ENCODE measurements at places on chromosomes 7 and 10. TPM values are rescaled to one million over a fixed set of nuclear protein-coding genes. Genes with fewer than 3 reads are reported as not detected.
A peak's percentile ranks its signal among the peaks of the same experiment; 100 is the strongest.

Gene SLC13A4
- 1.1 TPM for polyA plus RNA-seq

Gene GNGT1
- polyA plus RNA-seq = not detected

Gene GNG11
- 16.4 TPM for polyA plus RNA-seq

Gene ATP6V0A4
- 0.12 TPM for polyA plus RNA-seq

Gene PVRIG
- 1.5 TPM for polyA plus RNA-seq

Gene SMO
- polyA plus RNA-seq = 23.6 TPM

Gene NUDT13
- polyA plus RNA-seq = 4.8 TPM

GRCh38 chr7:83441-83840, 108.9 kb upstream of the FAM20C start:
- no peak for DNase-seq

DNA sequence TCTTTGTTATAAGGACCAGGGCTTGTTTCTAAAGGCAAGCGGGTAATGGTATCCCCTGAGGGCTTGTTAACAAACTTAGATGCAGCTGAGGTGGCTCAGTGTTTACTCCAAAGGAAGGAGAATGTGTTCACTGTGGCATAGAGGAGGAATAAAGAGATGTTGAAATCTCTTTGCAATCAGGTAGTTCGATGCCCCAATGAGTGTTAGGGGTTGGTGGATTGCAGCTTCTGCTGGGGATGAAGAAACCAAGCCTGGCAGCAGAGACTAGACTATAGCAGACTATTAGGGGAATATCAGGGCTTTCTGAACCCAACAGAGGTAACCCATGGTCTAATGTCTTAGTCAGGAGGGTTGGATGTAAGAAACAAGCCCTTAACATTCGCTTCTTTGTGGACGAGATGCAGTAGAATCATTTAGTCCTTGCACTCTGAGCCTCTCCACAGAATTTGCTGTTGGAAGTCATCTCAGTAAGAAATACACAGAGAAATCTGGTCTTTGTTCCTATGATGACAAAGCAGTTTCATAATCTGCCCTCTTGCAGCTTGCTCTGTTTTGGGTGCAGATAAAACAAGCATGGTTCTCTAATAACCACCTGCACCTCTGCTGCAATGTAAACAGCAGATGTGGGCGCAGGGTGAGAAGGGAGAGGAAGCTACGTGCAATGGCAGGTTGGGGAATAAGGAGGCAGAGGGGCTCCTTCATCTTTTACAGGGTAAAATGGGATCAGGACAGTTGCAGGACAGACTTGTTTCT, 108.6 kb downstream of the NRF1 start:
- DNase-seq = peak; percentile 76

DNA sequence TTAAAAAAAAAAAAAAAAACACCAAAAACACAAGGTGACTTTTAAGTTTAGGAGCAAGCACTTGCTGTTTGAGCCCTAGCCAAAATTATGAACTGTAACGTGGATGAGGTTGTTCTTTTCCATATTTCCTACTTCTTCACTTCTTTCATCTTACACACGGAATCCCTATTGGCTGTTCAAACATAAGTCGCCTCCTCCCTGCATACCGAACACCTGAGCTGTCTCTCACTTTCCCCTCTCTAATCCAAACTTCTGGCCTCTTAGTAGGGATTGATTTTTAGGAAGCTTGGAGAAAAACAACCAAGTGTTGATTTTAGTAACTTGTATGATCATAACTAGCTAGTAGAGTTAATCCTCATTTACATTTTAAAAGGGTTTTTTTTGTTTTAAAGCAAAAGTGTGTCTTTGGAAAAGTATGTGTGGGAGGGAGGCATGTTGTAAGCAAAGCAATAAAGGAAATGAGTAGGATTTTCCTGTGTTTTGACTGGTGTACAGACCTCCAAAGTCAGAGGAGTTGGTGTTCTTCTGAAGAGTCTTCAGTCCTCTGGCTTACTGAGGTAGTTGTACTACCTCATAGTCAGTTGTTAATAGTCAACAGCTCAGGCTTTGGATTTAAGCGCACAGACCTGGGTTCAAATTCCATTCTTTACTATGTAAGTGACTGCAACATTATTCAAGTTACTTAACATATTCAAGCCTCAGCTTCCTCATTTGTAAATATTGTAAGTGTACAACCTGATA, 39.3 kb downstream of the RABGEF1 start:
- peak; percentile 43 for DNase-seq

DNA sequence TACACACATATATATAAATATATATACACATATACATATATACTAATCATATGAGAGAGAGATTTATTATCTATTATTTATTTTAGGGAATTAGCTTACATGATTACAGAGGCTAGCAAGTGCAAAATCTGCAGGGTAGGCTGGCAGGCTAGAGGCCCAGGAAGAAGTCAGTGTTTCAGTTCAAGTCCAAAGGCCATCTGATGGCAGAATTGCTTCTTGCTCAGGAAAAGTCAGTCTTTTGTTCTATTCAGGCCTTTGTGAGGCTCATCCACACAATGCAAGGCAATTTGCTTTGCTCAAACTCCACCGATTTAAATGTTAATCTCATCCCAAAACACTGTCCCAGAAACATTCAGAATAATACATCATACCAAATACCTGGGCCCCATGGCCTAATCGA, 2.6 kb upstream of the C10orf120 start:
- peak; percentile 75 for DNase-seq

- peak; percentile 97 for DNase-seq
These were observed 125.6 kb upstream of the TNRC18 start for GRCh38 chr7:5549096-5549763.

GRCh38 chr7:117645481-117646165, 165.8 kb downstream of the CFTR start:
- no peak for DNase-seq

GRCh38 chr10:26863351-26864076, 2.8 kb upstream of the ABI1 start:
- DNase-seq = no peak

GRCh38 chr10:49114718-49115014, 656 bp downstream of the VSTM4 start:
- DNase-seq = no peak

DNA sequence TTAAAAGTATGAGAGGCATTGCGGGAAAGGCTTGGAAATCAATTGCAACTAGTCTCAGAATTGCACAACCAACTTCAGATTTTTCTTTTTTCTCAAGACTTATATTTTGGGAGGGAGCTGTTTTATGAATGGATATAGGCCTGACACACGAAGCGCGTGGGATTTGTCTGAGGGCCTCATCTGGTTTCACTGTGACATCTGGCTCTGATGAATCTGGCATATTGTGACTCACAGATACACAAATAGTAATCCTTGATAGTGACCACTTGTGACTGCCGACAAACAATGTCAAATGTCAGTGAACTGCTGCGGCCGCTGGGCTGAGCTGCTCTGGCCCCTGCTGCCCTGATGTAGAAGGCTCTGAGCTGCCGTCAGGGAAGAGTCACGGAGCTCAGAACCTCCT, 655.1 kb downstream of the INHBA start:
- no peak for DNase-seq

GRCh38 chr7:142800699-142801260, 30.0 kb downstream of the PRSS2 start:
- DNase-seq = no peak

GRCh38 chr10:6120691-6121090, 31.9 kb downstream of the RBM17 start:
- DNase-seq = no peak

DNA sequence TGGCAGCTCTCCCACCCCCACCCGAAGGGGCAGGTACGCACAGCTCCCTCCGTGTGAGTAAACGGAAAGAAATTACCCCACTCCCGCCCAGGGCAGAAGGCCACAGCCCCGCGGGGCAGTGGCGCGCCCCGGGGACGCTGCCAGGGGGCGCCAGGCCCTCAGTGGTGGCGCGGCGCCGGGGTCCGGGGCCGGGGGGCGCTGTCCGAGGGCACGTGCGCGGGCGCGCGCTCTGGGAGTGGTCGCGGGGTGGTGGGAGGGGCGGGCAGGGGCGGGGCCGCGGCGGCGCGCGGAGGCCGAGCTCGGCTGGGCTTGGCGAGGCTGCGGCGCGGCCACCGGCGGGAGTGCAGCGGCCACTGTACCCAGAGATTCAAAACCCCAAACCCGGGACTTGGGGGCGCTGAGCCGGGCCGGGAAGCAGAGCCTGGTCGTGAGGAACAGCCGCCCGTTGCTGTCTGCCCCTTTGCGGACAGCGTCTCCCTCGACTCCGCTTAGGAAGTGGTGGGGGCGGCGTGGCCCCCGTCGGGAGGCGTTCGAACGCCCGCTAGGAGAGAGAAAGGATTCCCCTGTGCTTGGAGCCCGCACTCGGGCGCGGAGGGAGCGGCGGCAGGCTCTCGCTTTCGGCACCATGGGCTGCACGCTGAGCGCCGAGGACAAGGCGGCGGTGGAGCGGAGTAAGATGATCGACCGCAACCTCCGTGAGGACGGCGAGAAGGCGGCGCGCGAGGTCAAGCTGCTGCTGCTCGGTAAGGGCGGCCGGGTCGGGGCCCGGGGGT, at the start of gene GNAI1:
Gene GNAI1, plus strand, starts transcription at position 296 of the 773 bp plus-strand sequence. Its CDS starts 330 bp downstream, at position 626.
- DNase-seq = peak; percentile 81

DNA sequence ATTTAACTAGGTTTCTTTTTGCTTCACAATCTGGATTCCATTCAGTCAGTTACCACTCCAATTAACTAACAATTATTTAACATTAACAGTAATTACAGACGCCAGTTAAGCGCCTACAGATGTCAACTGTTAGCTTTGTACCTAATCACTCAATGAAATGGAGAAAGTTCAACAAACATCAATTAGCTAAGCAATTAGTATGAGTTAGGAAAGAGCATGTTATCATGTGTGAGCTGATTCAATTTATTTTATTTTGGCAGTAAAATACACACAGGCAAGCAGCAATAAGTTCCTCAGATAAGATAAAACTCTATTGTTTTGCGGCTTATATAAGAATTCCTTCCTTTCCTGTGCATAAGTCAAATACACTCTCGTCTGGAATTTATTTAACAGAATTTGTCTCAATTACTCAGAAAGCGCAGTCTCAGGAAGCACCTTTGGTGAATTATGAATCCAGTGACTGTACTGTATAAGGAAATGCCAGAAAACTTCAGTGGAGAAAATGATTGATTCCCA, 427.1 kb upstream of the GALNT17 start:
- DNase-seq = no peak

DNA sequence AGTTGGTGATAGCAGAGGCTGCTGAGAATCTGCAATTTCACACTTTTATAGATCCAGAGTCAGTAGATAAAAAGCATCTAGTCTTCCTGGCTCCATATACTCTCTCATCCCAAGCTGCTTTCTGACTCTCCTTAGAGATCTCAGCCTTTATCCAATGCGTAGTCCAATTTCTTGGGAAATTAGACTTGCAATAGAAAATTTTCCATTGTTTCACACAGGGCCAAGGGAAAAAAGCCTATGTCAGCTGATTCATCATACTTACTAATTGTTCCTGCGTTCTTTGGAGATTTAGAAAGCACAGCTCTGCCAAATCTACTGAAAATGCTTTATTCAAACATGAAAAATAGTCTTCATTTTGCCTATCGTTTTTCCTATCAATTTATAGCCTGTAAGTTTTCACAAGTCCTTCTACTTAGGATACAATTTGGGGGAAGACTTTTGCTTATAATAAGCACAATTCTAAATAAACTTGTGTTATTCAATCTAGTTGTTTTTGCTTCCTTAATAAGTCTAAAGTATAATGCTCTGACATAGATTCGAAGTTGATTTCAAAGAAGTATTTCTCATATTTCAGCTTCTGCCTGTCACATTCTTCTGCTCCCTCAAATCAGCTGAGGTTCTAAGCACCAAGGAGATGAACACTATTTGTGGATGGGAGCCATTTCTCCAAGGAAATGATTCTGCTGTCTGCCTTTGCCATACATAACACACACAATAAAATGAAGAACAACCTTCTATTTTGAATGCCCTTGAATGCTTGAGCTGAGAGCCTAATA, 165.4 kb downstream of the ADAM12 start:
- no peak for DNase-seq

DNA sequence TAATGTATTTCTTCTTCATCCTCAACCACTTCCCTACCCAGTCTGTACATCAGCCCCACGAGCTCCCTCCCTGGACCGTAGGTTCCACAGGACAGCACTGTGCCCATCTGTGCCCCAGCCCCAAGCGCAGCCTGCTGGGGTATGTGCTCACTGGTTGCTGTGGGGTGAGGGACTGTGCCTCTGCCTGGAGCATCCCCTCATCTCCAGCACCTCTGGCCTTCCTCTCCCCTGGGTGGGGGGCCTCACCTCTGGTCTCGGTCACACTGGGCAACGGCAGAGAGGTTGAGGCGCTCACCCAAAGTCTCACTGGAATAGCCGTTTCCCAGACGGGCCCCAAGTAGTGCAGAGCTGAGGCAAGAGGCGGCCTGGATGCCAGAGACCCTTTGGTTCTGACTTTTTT, 1.5 kb upstream of the PRKAR1B start:
- no peak for DNase-seq

DNA sequence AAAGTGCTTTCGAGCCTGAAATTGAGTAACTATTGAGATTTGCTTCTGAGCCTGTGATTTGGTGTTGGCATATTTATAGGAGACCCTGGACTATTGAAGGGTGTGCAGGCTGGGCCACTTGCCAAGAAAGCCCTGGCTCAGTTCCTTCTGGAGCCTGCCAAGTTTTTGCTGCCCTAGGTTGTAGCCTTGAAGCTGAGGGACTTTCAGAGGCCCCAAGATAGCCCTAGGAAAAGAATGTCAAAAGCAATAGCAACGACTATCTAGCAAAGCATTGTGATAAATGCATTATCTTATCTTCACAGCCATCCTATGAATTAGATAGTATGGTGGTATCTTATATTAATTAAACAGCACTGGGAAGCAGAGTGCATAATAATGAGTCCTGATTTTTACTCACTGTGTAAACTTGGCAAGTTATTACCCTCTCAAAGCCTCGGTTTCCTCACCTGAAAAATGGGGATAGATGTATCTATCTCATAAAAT, 473.7 kb upstream of the PODXL start:
- no peak for DNase-seq

GRCh38 chr10:92761571-92761970, 71.8 kb downstream of the HHEX start:
- no peak for DNase-seq

All from large intestine (tissue), 12 donors.